H9 (cell line): ENCODE measurements at places on chromosomes 1 and 21.
A peak's percentile ranks its signal among the peaks of the same experiment; 100 is the strongest.

DNA sequence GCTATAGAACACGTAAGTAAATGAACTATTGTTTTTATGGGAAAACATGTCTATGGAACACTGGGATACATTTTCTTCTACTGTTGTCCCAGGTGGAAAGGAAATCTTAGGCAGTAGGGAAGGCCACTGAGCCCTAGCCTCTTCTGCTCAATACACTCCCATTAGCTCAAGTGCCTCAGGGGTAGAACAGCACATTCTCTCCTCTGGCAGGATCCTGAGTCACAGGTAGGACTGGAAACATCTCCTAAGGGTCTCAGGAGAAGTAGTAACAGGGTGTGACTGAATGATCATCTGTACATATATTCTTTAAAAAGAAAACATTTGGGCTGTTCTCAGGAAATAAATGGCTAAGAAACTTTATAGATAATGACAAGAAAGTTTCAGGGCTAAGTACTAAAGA is 175.6 kb upstream of the ESRRG start:
- no peak for DNase-seq

DNA sequence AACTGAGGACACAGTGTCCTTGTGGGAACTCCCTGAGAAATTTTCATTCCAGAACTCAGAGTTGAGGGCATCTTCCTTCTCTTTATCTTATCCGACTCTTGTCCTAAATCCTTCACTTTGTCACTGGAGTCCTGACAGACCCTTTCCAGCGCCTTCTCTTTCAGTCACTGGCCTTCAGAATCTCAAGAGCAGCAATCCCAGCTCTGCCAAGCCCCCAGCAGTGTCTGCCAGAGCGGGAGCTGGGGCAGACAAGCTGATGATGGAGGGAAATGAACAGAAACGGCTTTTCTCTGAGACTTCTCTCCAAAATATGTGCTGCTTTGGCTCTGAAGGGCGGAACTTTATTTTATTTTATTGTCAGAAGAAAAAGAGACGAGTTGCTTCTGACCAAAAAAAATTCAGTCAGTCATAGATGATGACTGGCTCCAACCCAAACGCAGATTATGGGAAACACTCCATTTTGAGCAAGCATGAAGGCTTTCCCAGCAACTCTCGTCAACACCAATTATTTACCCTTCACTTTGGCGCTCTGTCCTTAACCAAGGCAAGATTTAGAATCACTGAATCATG is 32.2 kb downstream of the MIS18A start:
- DNase-seq: no peak

DNA sequence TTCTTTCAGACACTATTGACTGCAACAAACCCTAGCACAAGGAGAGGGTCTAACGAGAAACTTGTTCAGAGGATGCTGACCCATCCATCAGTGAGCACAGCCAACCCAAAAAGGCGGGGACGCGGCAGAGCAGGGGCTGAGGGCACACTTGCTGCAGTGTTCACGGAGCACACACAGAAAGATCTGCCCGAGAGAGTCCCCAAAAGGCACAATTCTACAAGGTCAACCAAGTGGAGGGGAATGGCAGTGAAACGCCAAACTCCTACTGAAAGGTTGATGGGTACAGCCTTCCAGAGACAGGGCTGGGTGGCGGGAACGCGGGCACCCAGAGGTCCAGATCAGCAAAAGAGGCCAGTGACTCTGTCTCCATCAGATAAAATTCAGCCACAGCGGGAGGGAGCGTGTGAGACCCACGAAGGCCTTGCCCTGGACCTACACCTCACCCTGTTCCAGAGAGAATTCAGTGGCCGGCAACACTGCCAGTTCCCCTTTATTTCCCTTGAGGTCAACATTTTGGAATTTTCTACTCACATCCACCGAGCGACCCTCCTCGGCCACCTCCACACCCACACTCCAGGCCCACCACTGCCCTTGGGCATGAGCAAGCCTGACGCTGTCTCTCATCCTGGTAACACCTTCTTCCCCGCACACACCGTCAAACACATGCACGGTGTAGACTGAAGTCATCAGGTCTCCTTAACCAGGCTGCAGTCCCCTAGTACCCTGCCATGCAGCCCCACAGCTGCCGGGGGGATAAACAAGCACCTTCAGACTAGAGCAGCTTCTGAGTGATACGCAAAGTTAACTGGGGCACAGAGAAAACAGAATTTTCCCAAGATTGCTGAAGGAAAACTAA is 5.5 kb downstream of the GNG4 start:
- no peak for DNase-seq

GRCh38 chr1:79839882-79840281 is 833.4 kb upstream of the ADGRL4 start:
- no peak for DNase-seq

DNA sequence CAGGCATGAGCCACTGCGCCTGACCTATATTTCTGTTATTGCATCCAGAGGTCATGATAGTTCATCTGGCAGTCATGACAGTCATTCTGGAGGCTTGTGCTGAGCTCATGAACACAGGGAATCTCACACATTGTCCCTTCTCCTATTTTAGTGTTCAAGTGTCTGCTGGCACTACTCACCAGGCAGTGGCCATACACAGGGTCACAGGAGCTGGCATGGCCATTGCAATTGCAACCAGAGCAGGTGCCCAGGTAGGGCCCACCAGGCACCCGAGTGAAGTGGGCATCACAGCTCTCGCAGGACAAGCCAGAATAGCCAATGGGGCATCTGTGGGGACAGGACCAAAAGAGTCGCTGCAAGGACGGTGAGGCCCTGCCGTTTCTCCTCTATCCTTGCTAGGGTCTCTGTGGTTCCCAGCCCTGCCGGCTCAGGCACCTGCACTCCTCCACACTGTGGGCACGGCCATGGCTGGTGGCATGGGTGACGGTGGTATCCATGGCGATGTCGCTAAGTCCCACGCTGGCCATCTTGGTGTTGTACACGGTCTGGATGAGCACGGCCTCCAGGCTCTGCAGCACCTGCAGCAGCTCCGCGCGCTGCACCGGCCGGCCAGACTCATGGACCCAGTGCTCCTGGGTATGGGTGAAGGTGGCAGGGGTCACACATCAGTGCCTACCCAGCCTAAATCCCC is 57.0 kb downstream of the HSPG2 start:
- DNase-seq: no peak

GRCh38 chr21:40685141-40685540 is 161.8 kb downstream of the DSCAM start:
- DNase-seq: no peak

- DNase-seq: no peak
These were observed 40.7 kb downstream of the VTCN1 start for GRCh38 chr1:117169871-117170596.

- DNase-seq: no peak
These were observed 80.5 kb downstream of the PRKAB2 start for GRCh38 chr1:147091801-147092200.

- DNase-seq: no peak
These were observed 114.5 kb downstream of the DPYD start for GRCh38 chr1:97806326-97806725.

DNA sequence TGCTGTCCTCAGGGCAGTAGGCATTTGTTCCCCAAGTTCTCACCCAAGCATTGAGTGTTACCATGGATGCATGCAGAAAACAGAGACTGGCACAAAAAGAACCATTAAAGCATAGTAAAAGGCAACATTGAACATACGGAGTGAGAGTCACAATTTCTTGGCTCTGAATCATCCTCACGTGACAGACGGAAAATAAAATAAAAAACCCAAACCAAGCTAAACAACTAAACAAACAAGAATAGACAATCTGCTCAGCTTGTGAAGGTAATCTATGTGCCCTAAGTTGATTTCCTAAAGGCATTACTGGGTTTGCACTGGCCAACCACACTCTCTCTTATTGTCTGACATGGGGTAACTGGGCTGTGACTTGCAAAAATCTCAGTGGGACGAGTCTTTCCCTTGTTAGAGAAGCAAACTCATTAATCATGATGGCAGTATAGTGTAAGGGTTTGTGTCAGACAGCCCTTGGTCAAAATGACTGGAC is 306.0 kb downstream of the ASTN1 start:
- DNase-seq: no peak

DNA sequence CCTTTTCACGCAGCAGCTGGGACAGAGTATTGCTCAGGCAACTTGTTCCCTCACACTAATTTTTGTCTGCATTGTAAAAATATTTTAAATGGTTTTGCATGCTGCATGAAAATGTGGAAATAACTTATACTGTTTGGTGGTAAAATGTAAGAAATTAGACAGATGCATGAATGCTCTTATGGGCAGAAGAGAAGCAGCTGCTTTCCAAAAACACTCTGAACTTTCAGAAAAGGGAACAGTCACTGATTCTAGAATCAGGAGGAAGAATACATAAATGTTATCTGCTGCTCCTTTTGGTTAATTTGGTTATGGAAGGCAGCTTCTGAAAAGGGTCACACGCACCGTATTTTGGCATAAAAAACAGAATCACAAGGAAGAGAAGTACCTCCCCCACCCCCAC is 87.0 kb upstream of the RUNX1 start:
- no peak for DNase-seq

GRCh38 chr1:7491109-7491817 is 279.8 kb upstream of the VAMP3 start:
- no peak for DNase-seq

GRCh38 chr1:151827853-151828252 is 3.7 kb downstream of the RORC start:
- no peak for DNase-seq

- no peak for DNase-seq
These were observed 40.5 kb downstream of the PATJ start for GRCh38 chr1:61782771-61783170.

GRCh38 chr1:153531638-153532037 is 4.2 kb downstream of the S100A6 start:
- no peak for DNase-seq

GRCh38 chr1:212545941-212546635 is 62.5 kb upstream of the ATF3 start:
- no peak for DNase-seq

- DNase-seq: no peak
These were observed 14.5 kb downstream of the ICMT start for GRCh38 chr1:6221210-6221784.

GRCh38 chr1:55750628-55750995 is 535.4 kb upstream of the USP24 start:
- no peak for DNase-seq

GRCh38 chr1:211483896-211484612 is 7.9 kb downstream of the RD3 start:
- no peak for DNase-seq

- DNase-seq: no peak
These were observed 2.1 kb upstream of the IVNS1ABP start for GRCh38 chr1:185319139-185319475.

DNA sequence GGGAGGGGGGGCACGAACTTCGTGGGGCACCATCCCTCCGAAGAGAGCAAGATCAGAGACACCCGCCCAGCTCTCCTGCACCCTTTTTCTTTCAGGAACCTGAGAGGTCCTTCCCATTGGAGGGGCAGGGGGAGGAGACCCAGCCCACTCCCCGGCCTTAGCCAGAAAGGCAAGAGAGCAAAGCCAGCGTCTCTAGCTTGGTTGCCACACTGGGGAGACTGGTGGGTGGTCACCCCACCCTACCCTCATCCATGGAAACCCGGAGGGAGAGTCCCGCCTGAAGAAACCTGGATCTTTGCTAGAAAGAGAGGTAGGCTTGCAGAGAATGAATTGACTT is 246 bp downstream of the ATP2B4 start:
- peak; percentile 87 for DNase-seq

- DNase-seq: peak; percentile 73
These were observed 112.6 kb downstream of the ADAMTS1 start for GRCh38 chr21:26732432-26733221.

GRCh38 chr1:228013935-228014930 is 7.4 kb downstream of the WNT3A start:
- no peak for DNase-seq

GRCh38 chr1:93446837-93447451 is 974 bp upstream of the FNBP1L start:
- DNase-seq: no peak

DNA sequence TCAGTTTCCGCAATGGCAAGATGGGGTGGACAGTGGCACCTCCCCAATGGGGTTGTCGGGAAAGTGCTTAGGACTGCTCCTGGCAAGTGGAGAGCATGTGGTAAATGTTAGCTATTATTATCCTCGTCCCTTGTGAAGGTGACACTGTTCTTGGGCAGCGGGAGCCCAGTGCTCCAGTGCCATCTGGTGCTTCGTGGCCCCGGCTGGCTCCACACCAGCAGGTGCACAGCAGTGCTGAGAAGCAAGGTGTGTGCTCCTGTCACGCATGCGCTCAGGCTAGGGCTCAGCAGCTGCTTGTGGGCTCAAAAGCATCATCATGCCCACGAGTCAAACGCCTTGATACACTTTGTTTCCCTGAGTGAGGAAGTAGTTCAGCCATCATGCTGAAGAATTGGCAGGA is 24.9 kb upstream of the KCNC4 start:
- no peak for DNase-seq

- DNase-seq: peak; percentile 70
These were observed 21.1 kb downstream of the ROR1 start for GRCh38 chr1:63794939-63795378.

- DNase-seq: no peak
These were observed 2.6 kb downstream of the FAAH start for GRCh38 chr1:46396441-46397398.

DNA sequence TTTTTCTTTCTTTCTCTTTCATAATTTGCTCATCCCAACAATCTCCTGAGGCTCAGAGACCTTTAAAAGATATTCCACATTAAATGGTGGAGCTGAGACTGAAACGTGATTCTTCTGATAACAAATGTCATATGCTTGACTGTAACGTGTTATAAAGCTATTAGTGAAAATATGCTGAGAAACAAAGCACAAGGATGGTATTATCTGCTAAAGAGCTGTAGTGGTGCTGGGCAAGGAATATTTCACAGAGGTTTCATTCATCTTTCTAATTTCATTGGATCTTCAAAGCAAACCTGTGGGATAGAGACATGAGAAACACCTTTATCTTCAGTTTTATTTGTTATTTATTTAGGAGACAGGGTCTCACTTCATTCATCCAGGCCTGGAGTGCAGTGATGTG is 98.1 kb upstream of the WLS start:
- DNase-seq: no peak

DNA sequence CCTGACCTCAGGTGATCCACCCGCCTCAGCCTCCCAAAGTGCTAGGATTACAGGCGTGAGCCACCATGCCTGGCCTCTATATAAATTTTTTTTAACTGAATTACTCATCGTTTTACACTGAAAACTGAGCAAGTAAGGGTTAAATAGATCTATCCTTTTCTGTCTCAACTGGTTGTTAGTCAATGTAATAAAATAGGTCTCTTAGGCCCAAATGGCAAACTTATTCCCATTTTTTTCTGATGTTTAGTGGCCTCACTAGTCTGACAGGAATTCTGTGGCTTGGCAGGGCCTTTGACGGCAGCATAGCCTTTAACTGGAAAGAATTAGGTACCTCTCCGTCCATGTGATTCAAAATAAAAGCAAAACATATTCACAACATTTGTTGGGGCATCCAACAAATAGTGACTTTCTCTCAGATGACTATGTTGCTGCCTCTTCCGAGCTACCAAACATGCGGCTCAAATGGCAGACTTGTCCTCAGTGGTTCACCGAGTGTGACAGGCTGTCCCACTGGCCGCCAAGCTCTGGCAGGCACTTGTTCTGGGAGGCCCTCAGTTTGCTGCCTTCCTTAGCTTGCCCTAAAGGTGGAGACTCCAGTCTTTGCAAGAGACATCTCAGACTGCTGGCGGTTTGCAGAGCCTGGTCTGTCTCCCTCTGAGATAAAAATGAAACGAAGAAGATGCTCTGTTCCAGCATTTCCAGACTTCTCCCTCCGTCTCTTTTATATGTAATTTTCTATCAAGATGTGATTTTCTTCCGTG is 17.4 kb downstream of the ATP1A4 start:
- peak; percentile 86 for DNase-seq
